ENCODE measurements at places on chromosomes 6 and 20.
A peak's percentile ranks its signal among the peaks of the same experiment; 100 is the strongest.

GRCh38 chr6:159961528-159961927 is 7.4 kb upstream of the IGF2R start:
- no peak for DNase-seq

- no peak for DNase-seq
Measured at GRCh38 chr6:14713008-14713960, 532.6 kb upstream of the JARID2 start.

DNA sequence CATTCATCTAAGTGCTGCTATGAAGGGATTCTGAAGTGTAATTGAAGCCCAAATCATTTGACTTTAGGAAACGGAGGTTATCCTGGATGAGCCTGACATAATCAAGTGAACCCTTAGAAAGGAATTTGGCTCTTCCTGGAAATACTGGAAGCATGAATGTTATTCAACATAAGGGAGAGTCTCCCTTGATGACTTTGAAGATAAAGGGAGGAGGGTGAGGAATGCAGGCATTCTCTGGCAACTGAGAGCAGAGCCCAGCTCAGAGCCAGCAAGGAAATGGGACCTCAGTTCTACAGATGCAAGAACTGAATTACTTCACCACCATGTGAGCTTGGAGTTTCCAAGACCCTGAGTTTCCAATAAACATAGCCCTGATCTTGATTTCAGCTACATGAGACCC is 168.2 kb downstream of the DLL1 start:
- no peak for DNase-seq

DNA sequence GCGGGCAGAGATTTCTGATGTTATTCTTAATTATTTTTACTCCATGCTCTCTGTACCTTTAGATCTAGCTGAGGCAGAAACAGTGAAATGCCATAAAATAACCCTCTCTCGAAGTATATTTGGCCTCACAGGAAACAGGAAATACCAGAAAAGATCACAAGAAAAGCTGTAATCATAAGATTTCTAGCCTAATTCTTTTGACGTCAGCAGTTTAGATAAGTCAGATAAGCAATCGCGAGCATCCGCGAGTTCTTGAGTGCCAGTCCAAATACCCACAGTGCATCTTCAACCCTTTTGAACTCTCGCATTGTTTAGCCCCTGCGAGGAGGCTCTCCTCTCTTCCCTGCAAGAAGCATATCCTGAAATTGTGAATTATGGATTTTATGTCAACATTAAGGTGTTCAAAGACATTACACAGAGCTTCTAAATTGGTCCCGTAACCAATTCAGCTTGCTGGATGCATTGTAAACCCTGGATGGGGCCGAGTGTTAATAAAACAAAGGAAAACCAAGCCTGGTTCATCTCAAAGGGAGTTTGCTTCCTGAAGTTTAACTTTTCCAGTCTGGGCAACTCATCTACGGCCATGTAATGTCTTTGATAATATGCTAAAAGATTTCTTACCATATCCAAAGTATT is 198.9 kb downstream of the MTFR2 start:
- DNase-seq: no peak

- DNase-seq: peak; percentile 52
Measured at GRCh38 chr6:138989098-138989983, 1.3 kb upstream of the REPS1 start.

DNA sequence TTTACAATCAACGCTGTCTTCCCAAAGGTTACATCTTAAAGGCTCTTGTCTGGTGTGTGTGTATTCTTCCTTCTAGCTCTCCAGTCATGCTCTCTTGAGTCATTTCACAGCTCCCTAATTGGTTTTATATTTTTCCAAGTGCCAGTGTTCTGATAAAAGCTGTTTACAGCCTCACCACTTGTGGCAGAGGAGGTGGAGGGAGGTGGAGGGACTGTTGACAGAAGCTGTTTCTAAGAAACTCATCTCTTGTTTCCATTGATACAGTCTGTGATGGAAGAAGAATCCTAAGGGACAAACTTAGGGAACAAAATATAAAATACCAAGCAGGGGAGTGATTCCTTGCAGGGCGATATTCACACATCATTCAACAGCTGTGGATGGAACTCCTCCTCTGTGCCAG is 64.0 kb downstream of the QRSL1 start:
- DNase-seq: no peak

DNA sequence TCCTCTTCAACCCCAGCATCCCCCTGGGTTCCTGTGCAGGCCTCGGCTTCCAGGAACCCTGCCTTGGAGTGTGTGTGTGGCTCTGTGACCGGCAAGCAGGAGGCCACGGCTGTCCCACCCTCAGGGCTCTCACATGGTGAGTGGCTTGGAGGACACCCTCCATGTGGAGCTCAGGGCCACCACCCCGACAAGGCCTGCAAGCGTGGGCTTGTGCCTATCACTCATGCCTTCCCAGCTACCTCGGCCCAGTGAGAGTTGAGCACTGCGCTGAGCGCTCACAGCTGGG is 76.7 kb downstream of the DACT2 start:
- DNase-seq: no peak

DNA sequence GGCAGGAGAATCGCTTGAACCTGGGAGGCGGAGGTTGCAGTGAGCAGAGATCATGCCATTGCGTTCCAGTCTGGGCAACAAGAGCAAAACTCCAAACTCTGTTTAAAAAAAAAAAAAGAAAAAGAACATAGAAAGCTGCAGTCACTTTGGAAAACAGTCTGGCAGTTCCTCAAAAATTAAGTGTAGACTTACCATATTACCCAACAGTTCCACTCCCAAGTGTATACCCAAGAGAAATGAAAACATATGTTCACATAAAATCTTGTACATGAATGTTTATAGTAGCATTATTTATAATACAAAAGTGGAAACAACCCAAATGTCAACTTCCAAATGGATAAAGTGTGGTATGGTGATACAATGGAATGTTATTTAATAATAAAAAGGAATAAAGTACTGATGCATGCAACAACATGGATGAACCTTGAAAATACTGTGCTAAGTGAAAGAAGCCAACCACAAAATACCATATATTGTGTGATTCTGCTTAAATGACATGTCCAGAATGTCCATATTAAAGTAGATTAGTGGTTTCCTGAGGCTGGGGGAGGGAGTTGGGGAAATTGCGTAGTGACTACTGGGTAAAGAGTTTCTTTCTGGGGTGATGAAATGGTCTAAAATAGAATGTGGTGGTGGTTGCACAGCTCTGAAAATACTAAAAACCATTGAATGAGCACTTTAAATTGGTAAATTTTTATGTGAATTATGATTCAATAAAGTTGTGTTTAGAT is 62.9 kb downstream of the SUN5 start:
- DNase-seq: no peak

DNA sequence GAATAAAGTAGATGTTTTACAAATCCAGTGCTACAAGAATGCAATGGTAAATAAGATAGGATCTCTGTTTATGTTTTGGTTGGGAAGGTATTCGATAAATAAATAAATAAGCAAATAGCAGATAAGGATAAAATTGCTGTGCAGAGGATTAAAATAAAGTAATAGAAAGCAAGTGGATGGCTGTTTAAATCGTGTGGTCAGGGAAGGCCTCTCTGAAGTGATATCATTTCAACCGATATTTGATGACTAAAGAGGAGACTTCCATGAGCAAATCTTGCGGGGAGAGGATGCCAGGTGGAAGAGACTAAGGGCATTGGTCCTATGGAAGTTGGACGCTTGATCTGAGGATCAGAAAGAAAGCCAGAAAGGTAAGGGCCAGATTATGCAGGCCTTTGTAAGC is 92.0 kb upstream of the CCN2 start:
- DNase-seq: no peak

DNA sequence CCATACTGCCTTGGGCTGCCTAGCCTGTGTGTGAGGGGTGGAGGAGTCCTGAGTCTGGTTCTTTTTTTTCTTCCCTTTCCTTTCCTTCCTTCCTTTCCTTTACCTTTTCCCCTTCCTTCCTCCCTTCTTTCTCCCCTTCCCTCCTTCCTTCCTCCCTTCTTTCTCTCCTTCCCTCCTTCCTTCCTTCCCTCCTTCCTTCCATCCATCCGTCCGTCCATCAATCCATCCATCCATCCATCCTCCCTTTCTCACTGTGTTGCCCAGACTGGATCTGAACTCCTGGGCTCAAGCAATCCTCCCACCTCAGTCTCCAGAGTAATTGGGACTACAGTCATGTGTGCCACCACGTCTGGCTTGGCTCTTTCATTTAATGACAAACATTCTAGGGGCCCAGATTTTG is 750.7 kb upstream of the CHD6 start:
- DNase-seq: no peak

GRCh38 chr20:44696315-44696714 is 18.9 kb upstream of the CCN5 start:
- DNase-seq: peak; percentile 44

DNA sequence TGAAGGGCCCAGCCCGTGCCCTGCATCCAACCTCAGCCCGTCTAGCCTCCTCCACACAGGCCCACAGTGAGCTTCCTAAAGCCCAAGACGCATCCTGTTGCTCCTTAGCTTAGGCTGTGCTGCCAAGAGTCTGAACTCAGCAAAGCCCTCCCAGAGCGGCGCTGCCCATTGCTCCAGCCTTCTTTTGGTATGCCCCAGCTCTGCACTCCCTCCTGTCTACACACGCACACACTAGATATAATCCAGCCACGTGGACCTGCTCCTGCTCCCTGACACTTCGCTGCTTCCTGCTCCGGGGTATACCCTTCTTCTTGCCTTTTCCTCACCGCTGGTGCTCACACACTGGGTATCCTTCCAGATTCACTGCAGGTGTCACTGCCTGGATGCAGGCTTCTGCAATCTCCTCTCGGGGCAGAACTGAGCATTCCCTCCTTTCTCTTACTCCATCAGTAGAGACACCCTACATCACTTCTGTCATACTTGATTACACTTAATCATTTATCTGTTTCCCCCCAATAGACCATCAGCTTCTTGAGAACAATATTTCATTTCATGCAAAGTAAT is 23.8 kb downstream of the GABRR2 start:
- DNase-seq: peak; percentile 57

All from DMS53 (cell line).